ENCODE measurements at places on chromosomes 3 and 15.

DNA sequence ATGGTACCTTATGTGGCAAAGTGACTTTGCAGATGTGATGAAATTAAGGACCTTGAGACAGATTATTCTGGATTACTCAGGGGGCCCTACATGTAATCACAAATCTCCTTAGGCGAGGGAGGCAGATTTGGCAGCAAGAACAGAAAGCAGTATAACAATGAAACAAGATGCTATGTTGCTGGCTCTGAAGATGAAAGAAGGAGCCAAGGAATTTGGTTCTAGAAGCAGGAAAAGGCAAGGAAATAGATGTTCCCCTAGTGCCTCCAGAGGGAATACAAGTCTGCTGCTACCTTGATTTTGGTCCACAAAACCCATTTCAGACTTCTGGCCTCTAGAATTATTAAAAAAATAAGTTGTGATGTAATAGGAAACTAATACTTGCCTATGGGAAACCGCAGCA, 64.5 kb downstream of the PIK3R4 start:
- no peak for DNase-seq

- DNase-seq: no peak
These were observed 15.1 kb downstream of the U2SURP start for GRCh38 chr3:143016321-143016972.

DNA sequence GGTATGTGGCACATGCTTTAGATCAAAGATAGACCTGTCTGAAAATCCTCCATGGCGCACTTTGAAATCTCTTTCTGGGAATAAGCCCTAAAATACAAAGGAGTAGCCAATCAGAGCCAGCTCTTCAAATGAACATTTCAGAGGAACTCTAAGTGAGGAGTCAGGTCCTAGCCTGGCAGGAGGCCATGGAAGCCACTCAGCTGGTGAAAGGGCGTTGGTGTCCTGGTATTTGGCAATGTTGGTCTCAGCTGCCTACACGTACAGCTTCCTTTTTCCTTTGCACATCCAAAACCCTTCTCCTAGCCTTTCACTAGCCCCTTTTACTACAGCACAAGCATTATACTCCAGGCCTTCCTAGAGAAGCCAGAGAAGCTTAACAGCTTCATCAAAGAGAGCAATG, 5.5 kb downstream of the WDR73 start:
- no peak for DNase-seq

GRCh38 chr15:50138391-50138790, 19.4 kb upstream of the ATP8B4 start:
- DNase-seq: no peak

- DNase-seq: no peak
These were observed 27.9 kb downstream of the EIF1B start for GRCh38 chr3:40337136-40338108.

- DNase-seq: no peak
These were observed 57.4 kb downstream of the POMGNT2 start for GRCh38 chr3:43048470-43048869.

- no peak for DNase-seq
These were observed 161.3 kb upstream of the TLE3 start for GRCh38 chr15:70259028-70259424.

GRCh38 chr15:72271221-72271620, 1.1 kb downstream of the PARP6 start:
- no peak for DNase-seq

DNA sequence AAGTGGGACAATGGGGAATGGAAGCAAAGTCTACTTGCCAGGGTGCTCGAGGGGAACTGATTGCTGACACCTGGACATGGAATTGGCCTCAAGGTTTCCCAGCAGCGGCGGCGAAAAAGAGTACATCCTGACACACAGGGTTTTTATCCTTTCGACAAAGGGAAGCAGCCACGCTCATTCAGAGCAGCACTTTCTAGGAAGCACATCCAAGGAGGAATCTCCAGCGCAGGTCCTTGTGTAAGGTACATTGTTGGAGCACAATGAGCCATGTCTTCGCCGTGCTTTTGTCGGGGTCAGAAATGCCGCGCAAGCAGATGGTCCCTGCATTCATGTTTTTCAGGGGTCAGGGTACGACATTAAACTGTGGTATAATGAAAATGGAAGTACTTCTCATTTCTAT, 16.8 kb downstream of the CACNA1D start:
- no peak for DNase-seq

- DNase-seq: no peak
These were observed 9.0 kb downstream of the ZIC4 start for GRCh38 chr3:147397155-147397874.

GRCh38 chr15:89907289-89907688, 5.5 kb downstream of the ARPIN start:
- DNase-seq: no peak
